Nephron progenitor cell (in vitro differentiated cells): ENCODE measurements at places on chromosomes 3 and 15.

GRCh38 chr15:96079882-96080281 is 250.6 kb upstream of the NR2F2 start:
- H3K27ac ChIP-seq: no peak overlapping the region
- no peak overlapping the region for H3K4me3 ChIP-seq
- no peaks in the 10 kb centered on the region for H3K36me3 ChIP-seq
- no peaks in the 10 kb centered on the region for H3K4me1 ChIP-seq
- H3K27me3 ChIP-seq: no peaks in the 10 kb centered on the region
- DNase-seq: no peak

GRCh38 chr15:40506964-40507571 is 36.3 kb downstream of the CHST14 start:
- H3K4me1 ChIP-seq: peaks cover 18% of the 10 kb centered on the region
- H3K27me3 ChIP-seq: peaks cover 81% of the 10 kb centered on the region
- H3K36me3 ChIP-seq: no peaks in the 10 kb centered on the region
- H3K27ac ChIP-seq: no peak overlapping the region
- peak; percentile 85 for DNase-seq

DNA sequence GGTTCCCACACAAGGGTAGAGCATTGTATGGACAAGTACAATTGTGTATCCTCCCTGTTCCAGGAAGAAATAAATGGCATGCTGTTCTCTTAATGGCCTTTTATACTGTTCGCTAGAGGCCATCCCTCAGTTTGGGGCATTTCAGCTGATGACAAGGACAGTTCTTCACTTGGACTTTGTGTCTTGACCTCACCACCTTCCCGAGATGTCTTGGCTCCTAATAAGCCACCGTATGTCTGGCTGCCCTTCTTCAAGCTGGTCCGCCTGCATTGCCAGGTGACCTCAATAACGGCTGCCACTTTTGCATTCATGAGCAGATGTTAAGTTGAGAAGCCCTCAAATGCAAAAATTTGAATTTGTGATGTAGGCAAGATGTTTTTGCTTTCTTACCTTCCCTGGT is 24.1 kb downstream of the ZBTB38 start:
- H3K27ac ChIP-seq: peak overlapping the region; percentile 80
- no peak overlapping the region for H3K4me3 ChIP-seq
- no peaks in the 10 kb centered on the region for H3K27me3 ChIP-seq
- peaks cover 43% of the 10 kb centered on the region for H3K36me3 ChIP-seq

GRCh38 chr3:67700596-67700995 is 46.2 kb upstream of the SUCLG2 start:
- no peaks in the 10 kb centered on the region for H3K27me3 ChIP-seq
- no peaks in the 10 kb centered on the region for H3K4me1 ChIP-seq
- no peak overlapping the region for H3K4me3 ChIP-seq
- no peak overlapping the region for H3K27ac ChIP-seq
- peaks cover 2% of the 10 kb centered on the region for H3K36me3 ChIP-seq
- no peak for DNase-seq

GRCh38 chr3:135678386-135678785 is 287.1 kb upstream of the PPP2R3A start:
- H3K27me3 ChIP-seq: peaks cover 4% of the 10 kb centered on the region
- H3K4me1 ChIP-seq: no peaks in the 10 kb centered on the region
- H3K27ac ChIP-seq: no peak overlapping the region

DNA sequence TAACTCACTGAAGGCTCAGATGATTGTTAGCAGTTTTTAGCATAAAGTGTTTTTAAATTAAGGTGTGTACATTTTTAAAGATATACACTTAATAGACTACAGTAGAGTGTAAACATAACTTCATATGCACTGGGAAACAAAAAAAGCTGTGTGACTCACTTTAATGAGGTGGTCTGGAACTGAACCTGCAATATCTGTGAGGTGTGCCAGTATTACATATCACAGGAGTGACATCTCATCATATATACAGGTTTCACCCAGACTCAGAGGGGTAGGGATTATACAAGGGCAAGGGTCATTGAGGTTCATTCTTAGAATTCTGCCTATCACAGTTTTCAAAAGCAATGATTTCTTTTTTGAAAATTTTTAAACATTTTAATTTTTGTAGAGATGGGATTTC is 7.3 kb upstream of the SNRK start:
- no peaks in the 10 kb centered on the region for H3K4me1 ChIP-seq
- H3K27me3 ChIP-seq: peaks cover 64% of the 10 kb centered on the region
- no peak overlapping the region for H3K4me3 ChIP-seq
- no peak overlapping the region for H3K27ac ChIP-seq
- no peaks in the 10 kb centered on the region for H3K36me3 ChIP-seq
- DNase-seq: no peak

- peaks cover under 1% of the 10 kb centered on the region for H3K36me3 ChIP-seq
- peak overlapping the region; percentile 99 for H3K27ac ChIP-seq
- H3K4me1 ChIP-seq: peaks cover 85% of the 10 kb centered on the region
These were observed 2.4 kb downstream of the CSRNP1 start for GRCh38 chr3:39150803-39151631.

GRCh38 chr3:102085431-102086176 is 236.3 kb downstream of the NFKBIZ start:
- no peak overlapping the region for H3K27ac ChIP-seq
- no peak overlapping the region for H3K4me3 ChIP-seq
- H3K4me1 ChIP-seq: peaks cover 28% of the 10 kb centered on the region
- no peak for DNase-seq
- H3K36me3 ChIP-seq: no peaks in the 10 kb centered on the region
- peaks cover 2% of the 10 kb centered on the region for H3K27me3 ChIP-seq

DNA sequence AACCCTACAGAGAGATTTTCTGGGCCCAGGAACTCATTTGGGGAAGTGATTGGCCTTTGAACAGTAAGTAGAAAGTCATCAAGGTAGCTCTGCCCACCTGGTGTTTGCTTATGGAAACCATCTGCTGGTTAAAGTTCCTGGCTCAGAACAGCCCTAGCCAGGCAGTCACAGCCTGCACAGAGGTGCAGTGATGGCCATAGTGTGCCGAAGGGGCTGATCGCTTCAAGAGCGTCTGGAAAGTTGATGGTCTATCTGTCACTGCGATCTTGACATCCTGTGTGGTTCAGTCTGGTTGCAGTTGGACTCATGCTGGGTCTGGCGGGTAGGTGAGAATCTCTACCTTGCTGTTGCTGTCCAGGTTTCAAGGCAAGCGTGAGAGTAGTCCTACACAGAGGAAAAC is 151.6 kb downstream of the SLCO3A1 start:
- H3K4me3 ChIP-seq: no peak overlapping the region
- H3K4me1 ChIP-seq: no peaks in the 10 kb centered on the region
- no peak for DNase-seq
- H3K27ac ChIP-seq: no peak overlapping the region
- H3K36me3 ChIP-seq: no peaks in the 10 kb centered on the region

- H3K27me3 ChIP-seq: no peaks in the 10 kb centered on the region
- H3K36me3 ChIP-seq: peaks cover 19% of the 10 kb centered on the region
- DNase-seq: no peak
- H3K27ac ChIP-seq: no peak overlapping the region
- no peak overlapping the region for H3K4me3 ChIP-seq
These were observed 911.6 kb upstream of the ARPP21 start for GRCh38 chr3:34727700-34728099.

- no peaks in the 10 kb centered on the region for H3K4me1 ChIP-seq
- no peak overlapping the region for H3K4me3 ChIP-seq
- no peaks in the 10 kb centered on the region for H3K36me3 ChIP-seq
- H3K27ac ChIP-seq: no peak overlapping the region
These were observed 73.9 kb upstream of the KCNH8 start for GRCh38 chr3:19074257-19074900.

DNA sequence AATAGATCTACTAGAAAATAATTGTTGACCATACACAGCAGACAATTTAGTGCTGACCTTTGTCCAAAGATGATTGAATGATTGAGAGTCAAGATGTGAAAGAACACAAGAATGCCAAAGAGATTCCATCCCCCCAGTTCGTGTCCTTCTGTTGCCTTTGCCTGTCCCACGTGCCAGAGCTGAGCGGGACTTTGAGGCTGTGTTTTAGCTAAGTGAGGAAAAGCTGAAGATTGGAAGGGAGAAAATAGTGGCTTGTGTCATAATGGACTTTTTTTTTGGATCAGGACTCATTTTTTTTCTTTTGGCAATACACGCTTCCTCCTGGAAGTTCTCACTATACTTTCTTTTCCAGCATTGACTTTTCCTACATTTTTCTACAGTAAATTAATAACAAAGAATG is 206.6 kb upstream of the MDFIC2 start:
- peaks cover 19% of the 10 kb centered on the region for H3K4me1 ChIP-seq
- peaks cover 3% of the 10 kb centered on the region for H3K27me3 ChIP-seq
- H3K4me3 ChIP-seq: no peak overlapping the region
- DNase-seq: no peak

DNA sequence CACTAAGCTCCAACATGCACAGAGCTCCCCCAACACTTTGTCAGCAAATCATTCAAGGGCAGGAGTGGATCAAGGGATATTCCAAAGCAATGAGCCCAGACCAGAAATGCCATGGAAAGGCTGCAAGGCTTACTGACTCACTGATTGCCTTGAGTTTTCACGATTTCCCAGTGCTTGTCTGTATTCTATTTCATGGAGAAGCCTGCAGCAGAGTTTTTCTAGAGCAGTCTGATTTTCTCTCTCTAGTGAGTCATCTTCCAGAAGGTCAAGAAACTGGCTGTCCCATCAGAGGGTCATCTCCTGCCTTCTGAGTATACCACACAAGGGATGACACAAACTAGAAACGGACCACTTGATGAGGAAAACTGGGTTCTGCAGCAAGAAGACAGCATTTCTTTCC is 16.5 kb downstream of the LMCD1 start:
- peaks cover 38% of the 10 kb centered on the region for H3K36me3 ChIP-seq
- no peak for DNase-seq
- no peak overlapping the region for H3K4me3 ChIP-seq
- H3K4me1 ChIP-seq: peaks cover 38% of the 10 kb centered on the region
- H3K27ac ChIP-seq: no peak overlapping the region

DNA sequence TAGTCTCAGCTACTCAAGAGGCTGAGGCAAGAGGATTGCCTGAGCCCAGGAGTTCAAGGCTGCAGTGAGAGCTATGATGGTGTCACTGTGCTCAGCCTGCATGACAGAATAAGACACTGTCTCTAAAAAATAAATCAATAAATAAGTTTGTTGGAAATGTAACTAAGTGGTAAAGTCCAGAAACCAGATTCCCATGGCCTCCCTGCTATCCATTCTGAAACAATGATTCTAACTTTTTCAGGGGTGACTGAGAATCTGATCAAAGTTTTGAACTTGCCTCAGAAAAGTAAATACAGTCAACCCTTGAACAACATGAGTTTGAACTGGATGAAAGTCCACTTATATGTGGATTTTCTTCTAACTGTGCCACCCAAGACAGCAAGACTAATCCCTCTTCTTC is 86.2 kb downstream of the NBEAL2 start:
- no peak overlapping the region for H3K27ac ChIP-seq
- no peak for DNase-seq
- no peak overlapping the region for H3K4me3 ChIP-seq
- H3K36me3 ChIP-seq: peaks cover 63% of the 10 kb centered on the region
- no peaks in the 10 kb centered on the region for H3K27me3 ChIP-seq
- H3K4me1 ChIP-seq: no peaks in the 10 kb centered on the region

GRCh38 chr3:56296361-56296760 is 171.9 kb downstream of the ERC2 start:
- no peaks in the 10 kb centered on the region for H3K4me1 ChIP-seq
- DNase-seq: no peak
- peaks cover 11% of the 10 kb centered on the region for H3K36me3 ChIP-seq

GRCh38 chr15:66452971-66453580 is 44.5 kb downstream of the SNAPC5 start:
- no peaks in the 10 kb centered on the region for H3K27me3 ChIP-seq
- H3K4me1 ChIP-seq: peaks cover under 1% of the 10 kb centered on the region
- H3K4me3 ChIP-seq: no peak overlapping the region
- H3K27ac ChIP-seq: no peak overlapping the region
- peaks cover 31% of the 10 kb centered on the region for H3K36me3 ChIP-seq

- peaks cover 1% of the 10 kb centered on the region for H3K27me3 ChIP-seq
- H3K27ac ChIP-seq: no peak overlapping the region
- H3K36me3 ChIP-seq: peaks cover 11% of the 10 kb centered on the region
These were observed 1.7 kb downstream of the P2RY13 start for GRCh38 chr3:151327571-151328198.

DNA sequence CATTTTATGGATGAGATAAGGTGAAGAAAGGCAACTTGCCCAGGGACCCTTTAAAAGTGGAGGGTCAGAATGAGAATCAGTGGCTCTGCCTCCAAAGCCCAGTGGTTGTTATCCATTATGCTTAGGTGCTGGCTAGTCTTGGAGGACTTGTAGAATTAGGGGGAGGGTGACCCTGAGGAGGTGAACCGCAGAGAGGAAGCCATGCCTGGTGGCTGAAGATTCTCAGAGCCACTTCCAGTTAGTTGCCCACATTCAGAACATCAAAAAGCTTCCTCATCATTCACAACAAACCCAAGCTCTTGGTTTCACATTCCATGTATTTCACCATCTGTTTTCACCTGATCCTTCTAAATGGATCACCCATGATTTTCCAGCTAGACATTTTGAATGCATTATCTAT is 11.2 kb downstream of the EBLN2 start:
- H3K4me1 ChIP-seq: peaks cover 33% of the 10 kb centered on the region
- no peak overlapping the region for H3K27ac ChIP-seq
- DNase-seq: no peak
- H3K27me3 ChIP-seq: no peaks in the 10 kb centered on the region
- no peak overlapping the region for H3K4me3 ChIP-seq
- H3K36me3 ChIP-seq: no peaks in the 10 kb centered on the region

DNA sequence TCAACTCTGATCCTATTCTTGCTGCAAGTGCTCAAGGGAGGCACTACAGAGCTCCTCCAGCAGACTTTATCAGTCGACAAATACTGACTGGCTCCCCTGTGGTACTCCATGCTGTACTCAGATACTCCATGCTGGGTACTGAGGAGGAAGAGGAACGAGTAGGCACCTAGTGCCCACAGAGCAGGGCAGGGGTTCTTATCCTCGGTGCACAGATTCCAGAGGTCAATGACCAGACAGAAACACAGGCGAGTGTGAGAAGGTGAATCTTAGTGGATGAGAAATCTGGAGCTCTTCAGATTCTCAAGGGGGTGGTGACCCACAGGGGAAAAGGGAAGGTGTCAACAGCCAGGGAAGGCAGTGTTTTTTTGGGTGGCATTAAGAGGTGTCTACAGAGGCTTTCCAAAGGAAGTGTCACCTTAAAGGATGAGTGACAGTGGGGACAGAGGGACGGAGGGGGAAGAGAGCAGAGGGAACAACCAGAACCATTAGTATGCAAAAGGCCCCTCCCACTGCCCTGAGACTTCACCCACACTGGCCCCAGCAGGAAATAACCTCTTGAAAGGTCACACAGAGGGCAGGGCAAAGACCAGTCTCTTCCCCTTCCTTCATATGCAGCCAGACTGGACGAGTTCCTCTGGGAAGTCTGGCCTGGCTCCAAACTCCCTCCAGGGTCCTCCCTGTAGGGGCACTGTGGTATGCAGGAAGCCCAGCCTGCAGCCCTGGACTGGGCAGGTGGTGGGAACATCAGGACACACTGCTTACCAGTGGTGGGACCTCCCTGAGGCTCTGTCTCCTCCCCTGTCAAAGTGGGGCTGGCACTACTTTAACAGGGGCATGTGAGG is 27.5 kb downstream of the CCDC12 start:
- H3K4me1 ChIP-seq: peaks cover 70% of the 10 kb centered on the region
- peak; percentile 15 for DNase-seq
- peak overlapping the region; percentile 90 for H3K27ac ChIP-seq
- H3K4me3 ChIP-seq: peak overlapping the region; percentile 28
- no peaks in the 10 kb centered on the region for H3K27me3 ChIP-seq
- peaks cover 27% of the 10 kb centered on the region for H3K36me3 ChIP-seq

- peaks cover 12% of the 10 kb centered on the region for H3K4me1 ChIP-seq
- H3K27me3 ChIP-seq: no peaks in the 10 kb centered on the region
- H3K27ac ChIP-seq: no peak overlapping the region
These were observed 54.0 kb downstream of the B3GNT5 start for GRCh38 chr3:183306798-183307671.

GRCh38 chr15:60842694-60843093 is 363.8 kb upstream of the ICE2 start:
- no peak overlapping the region for H3K27ac ChIP-seq
- no peak for DNase-seq
